Activated T-helper 1 cell treated with anti-CD3 and anti-CD28 coated beads, Interleukin-12 subunit alpha, Interleukin-12 subunit beta, Interleukin-2, Interleukin-4 antibody, amounts not matched to agents 30 ng/mL and 10 ng/mL and 1 ng/mL, durations not matched to agents 14 hours and 24 hours and 36 hours (primary cell): ENCODE measurements at places on chromosomes 5 and 9.

- H3K27ac ChIP-seq = no peak overlapping the region
- DNase-seq = no peak
- no peaks in the 10 kb centered on the region for H3K36me3 ChIP-seq
These were observed 1773.5 kb upstream of the WWC1 start for GRCh38 chr5:166517976-166518375.

- DNase-seq = no peak
- H3K27ac ChIP-seq = no peak overlapping the region
- H3K4me3 ChIP-seq = no peak overlapping the region
These were observed 85.8 kb downstream of the NUDT12 start for GRCh38 chr5:103476811-103477210.

DNA sequence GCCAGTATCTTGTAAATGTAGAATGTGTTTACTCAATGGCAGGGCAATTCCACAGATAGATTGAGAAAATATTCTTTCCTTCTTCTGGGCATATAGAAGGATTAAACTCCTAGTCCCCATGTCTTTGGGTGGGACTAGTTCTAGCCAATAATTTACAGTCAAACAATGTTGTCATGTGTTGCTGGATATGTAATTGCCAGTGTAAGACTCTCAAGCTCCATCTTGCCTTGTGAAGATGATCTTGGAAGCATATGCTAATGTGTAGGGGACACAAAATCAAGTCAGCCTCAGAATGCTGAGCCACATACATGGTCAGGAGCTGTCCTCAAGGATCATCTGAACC lies 386.9 kb downstream of the CETN3 start:
- no peak overlapping the region for H3K27ac ChIP-seq
- H3K4me3 ChIP-seq = no peak overlapping the region
- H3K27me3 ChIP-seq = no peaks in the 10 kb centered on the region

DNA sequence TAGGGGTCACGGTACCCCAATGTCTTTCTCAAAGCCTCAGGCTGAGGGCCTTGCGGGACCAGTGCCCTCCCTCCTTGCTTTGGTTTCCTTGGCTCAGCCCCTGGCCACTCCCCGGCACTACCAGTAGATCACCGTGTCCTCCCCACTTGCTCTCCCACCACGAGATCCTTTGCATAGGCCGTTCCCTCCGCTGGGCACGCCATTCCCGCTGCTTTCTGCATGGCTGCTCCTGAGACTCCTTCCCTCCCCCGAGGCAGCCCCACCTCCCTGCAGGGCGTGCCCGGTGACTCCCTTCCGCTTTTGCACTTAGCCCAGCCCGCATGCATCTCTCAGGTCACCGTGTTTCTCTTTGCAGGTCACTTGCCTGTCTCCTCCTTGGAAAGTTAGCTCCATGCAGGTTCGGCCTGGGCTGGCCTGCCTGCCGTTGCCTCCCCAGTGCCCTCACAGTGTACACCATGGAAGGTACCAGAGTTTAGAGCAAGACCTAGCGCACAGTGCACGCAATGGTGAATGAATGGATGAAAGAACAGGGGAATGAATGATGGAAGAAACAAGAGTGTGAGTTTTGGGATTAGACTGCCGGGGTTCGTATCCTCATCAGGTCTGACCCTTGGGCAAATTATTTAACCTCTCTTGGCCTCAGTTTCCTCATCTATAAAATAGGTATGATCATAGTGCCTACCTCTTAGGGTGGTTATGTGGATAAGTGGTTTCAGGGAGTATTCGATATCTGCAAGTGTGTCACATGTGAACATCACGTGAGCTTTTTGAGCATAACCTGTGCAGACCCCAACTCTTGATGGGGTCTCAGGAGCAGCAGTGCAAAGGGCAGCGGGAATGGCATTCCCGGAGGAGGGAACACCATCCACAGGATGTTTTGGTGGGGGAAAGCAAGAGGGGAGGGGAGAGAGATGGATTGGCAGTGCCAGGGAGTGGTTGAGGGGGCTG lies 214.3 kb downstream of the C9orf50 start:
- no peak overlapping the region for H3K4me3 ChIP-seq
- H3K36me3 ChIP-seq = peaks cover 7% of the 10 kb centered on the region
- DNase-seq = no peak
- H3K4me1 ChIP-seq = peaks cover 7% of the 10 kb centered on the region

GRCh38 chr5:71924980-71925379 lies 182.3 kb upstream of the MAP1B start:
- H3K27me3 ChIP-seq = peaks cover 4% of the 10 kb centered on the region
- no peak overlapping the region for H3K4me3 ChIP-seq
- H3K4me1 ChIP-seq = no peaks in the 10 kb centered on the region
- no peak overlapping the region for H3K27ac ChIP-seq
- H3K36me3 ChIP-seq = no peaks in the 10 kb centered on the region

- no peaks in the 10 kb centered on the region for H3K36me3 ChIP-seq
- no peak overlapping the region for H3K4me3 ChIP-seq
- no peak overlapping the region for H3K27ac ChIP-seq
- H3K27me3 ChIP-seq = peaks cover 24% of the 10 kb centered on the region
These were observed 53.2 kb downstream of the TMOD1 start for GRCh38 chr9:97554566-97555075.

GRCh38 chr9:108972626-108973209 lies 38.5 kb downstream of the ABITRAM start:
- DNase-seq = no peak
- H3K36me3 ChIP-seq = peaks cover 10% of the 10 kb centered on the region

- peaks cover 3% of the 10 kb centered on the region for H3K27me3 ChIP-seq
- H3K4me1 ChIP-seq = no peaks in the 10 kb centered on the region
- H3K36me3 ChIP-seq = no peaks in the 10 kb centered on the region
- no peak overlapping the region for H3K4me3 ChIP-seq
These were observed 45.1 kb upstream of the PUM3 start for GRCh38 chr9:2889023-2889422.

DNA sequence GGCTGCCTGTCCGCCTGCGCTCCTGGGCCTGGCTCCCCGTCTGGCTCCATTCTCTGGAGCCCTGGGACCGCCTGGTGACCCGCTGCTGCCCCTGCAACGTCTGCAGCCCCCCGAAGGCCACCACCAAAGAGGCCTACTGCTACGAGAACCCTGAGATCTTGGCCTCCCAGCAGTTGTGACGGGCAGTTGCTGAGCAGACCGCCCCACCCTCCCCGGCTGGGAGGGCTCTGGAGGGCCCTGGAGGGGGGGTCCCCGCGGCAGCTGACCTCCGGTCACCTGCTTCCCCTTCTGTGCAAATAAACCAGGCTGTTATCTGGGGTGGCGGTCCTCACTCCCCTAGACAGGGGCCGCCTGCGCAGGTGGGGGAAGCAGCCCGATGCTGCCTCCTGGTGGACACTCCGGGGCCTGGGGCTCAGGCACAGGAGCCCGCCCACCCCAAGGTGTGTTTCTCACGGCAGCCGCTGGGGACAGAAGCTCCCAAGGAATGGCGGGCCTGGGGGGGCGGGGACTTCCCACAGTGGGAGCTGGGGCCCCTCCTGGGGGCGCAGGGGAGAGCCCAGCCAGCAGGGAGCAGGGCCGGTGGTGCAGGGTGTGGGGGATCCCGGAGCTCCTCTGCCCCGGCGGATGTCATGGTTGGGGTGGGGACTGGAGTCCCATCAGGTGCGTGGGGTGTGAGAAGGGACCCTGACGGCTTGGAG lies 4.7 kb upstream of the TUBB4B start:
- no peaks in the 10 kb centered on the region for H3K4me1 ChIP-seq
- peak; percentile 83 for DNase-seq
- H3K36me3 ChIP-seq = peaks cover 4% of the 10 kb centered on the region
- H3K27me3 ChIP-seq = peaks cover 5% of the 10 kb centered on the region

DNA sequence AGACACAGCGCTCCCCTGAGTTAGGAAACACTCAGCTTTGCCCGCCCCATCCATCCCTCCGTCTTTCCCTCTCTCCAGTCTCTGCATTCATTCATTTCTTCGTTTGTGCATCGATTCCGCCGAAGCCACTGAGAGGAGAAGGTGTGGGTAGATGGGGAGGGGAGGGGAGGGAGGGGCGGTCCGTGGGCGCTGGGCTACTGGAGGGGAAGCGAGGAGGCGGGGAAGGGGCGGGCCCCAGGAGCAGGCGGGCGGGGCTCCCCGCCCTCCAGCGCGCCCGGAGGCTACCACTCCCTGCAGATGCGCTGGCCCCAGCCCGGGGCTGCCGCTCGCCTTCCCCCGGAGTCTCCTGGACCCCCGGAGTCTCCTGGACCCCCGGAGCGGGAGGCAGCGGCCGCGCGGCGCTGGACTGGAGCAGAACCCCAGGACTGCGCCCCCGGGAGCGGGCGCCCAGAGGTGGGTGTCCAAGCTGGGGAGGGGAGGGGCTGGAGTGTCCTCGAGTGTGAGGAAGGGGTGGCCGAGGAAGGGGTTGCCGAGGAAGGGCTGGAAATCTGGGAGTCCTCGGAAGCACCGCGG lies 159.5 kb downstream of the C9orf152 start:
- H3K36me3 ChIP-seq = peaks cover 19% of the 10 kb centered on the region
- peak; percentile 81 for DNase-seq
- H3K27ac ChIP-seq = peak overlapping the region; percentile 89
- H3K4me1 ChIP-seq = peaks cover 58% of the 10 kb centered on the region

- peaks cover 4% of the 10 kb centered on the region for H3K27me3 ChIP-seq
- H3K36me3 ChIP-seq = no peaks in the 10 kb centered on the region
- no peak overlapping the region for H3K4me3 ChIP-seq
- no peaks in the 10 kb centered on the region for H3K4me1 ChIP-seq
- no peak for DNase-seq
These were observed 233.7 kb downstream of the SPOCK1 start for GRCh38 chr5:137265457-137265856.

GRCh38 chr5:140145818-140146522 lies 20.2 kb downstream of the IGIP start:
- DNase-seq = peak; percentile 41
- no peaks in the 10 kb centered on the region for H3K36me3 ChIP-seq
- peaks cover 5% of the 10 kb centered on the region for H3K4me1 ChIP-seq
- no peak overlapping the region for H3K27ac ChIP-seq
- H3K27me3 ChIP-seq = peaks cover 42% of the 10 kb centered on the region
- no peak overlapping the region for H3K4me3 ChIP-seq

DNA sequence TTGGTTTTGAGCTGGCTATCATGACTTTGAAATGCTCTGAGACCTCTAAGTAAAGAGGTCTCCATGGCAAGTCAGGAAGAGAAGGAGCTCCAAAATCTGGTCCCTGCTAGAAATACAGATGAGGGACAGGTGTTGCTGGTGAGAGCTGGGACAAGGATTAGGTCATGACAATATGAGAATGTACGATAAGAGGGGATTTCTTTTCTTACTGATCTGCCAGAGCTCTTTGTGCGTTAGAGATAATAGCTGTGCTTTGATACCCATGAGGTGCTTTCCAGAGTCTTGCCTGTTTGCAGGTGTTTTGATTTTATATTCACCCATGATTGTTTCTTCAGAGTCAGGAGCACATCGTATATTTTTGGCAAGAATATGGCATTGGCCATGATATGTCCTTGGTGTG lies 56.5 kb downstream of the ANKRD33B start:
- no peak overlapping the region for H3K27ac ChIP-seq
- no peaks in the 10 kb centered on the region for H3K4me1 ChIP-seq
- peaks cover 18% of the 10 kb centered on the region for H3K36me3 ChIP-seq
- no peak for DNase-seq
- H3K4me3 ChIP-seq = no peak overlapping the region

DNA sequence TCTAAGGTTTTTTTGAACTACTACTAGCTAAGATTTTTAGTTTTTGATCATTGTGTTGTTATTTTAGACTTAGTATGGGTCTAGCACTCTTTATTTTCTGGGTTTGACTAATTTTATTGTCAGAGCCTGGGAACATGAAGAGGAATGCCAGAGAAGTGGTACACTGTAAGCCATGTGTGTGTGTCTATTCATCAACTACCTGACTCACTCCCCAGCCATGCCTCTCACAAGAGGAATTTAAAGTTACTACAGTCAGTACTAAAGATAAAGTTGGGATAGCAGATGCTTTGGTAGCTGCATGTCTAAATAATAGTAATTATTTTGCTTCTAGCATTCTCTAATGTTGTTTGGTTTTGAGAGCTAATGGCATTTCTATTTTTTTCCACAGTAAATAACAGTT lies 264.8 kb downstream of the CSNK1G3 start:
- no peaks in the 10 kb centered on the region for H3K27me3 ChIP-seq
- H3K27ac ChIP-seq = no peak overlapping the region
- H3K4me3 ChIP-seq = no peak overlapping the region

GRCh38 chr9:98775831-98776441 lies 20.4 kb downstream of the ANKS6 start:
- H3K27me3 ChIP-seq = no peaks in the 10 kb centered on the region
- no peak overlapping the region for H3K27ac ChIP-seq

DNA sequence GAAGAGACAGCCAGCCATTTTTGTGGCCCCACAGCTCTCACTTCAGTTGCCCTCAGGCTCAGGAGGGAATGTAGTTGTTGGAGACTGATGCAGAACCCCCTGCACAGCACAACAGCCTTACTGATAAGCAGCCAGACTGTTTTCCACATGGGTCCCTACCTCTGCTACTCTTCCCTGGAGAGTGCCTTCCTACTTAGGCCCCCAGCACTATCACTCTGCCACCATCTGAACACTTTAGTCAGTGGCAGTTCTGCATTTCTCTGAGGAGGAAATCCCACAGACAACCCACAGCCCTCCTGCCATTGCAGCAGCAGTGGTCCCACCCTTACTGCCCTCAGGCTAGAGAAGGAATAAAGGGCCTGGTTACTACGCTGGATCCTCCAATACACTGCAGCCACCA lies 61.8 kb upstream of the PTPRD start:
- H3K27me3 ChIP-seq = no peaks in the 10 kb centered on the region
- DNase-seq = no peak
- no peaks in the 10 kb centered on the region for H3K36me3 ChIP-seq

DNA sequence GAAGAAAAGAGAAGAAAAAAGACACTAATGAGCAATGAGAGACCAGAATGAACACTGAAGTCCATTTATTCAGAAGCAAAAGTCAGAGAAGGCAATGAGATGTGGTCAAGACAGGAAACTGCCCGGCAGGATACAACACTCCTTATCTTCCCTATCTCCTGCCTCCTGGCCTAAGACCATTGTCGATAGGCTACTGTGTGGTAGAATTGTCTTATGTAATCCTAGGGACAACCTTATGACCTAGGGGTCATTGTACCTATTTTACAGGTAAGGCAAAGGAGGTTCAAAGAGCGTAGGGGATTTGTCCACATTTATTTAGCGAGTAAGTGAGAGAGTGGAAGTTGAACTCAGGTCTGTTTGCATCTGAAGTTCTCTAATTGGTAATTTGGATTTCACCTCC lies 63.0 kb upstream of the PTPN3 start:
- DNase-seq = no peak
- peaks cover 24% of the 10 kb centered on the region for H3K27me3 ChIP-seq
- no peaks in the 10 kb centered on the region for H3K4me1 ChIP-seq
- no peak overlapping the region for H3K4me3 ChIP-seq
- H3K27ac ChIP-seq = no peak overlapping the region
